Activated CD8-positive, alpha-beta T cell treated with anti-CD3 and anti-CD28 coated beads, Interleukin-2, amount 10 ng/mL, durations not matched to agents 7 days and 5 days (primary cell): ENCODE measurements at places on chromosomes 1 and 21. TPM values are rescaled to one million over a fixed set of nuclear protein-coding genes. Genes with fewer than 3 reads are reported as not detected.

GRCh38 chr1:89808441-89809117 is 12.3 kb upstream of the LRRC8D start:
- no peak for DNase-seq

DNA sequence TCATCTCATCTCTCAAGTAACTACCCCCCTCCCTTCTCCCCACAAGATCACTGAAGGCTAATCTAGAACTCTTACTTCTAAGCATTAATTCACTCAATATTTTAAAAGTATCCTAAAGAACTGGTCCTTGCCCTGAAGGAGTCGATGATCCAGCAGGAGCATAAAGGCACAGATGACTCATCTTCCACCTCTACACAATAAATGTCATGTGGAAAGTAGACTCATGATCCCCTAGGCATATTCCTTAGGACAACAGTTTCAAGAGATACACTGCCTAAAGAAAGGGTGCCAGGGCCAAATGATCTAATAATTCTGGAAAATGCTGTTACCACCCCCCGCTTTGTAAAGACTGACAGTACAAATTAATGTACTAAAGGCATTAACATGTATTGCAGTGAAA is 85.8 kb upstream of the DIRAS3 start:
- DNase-seq, result no peak

DNA sequence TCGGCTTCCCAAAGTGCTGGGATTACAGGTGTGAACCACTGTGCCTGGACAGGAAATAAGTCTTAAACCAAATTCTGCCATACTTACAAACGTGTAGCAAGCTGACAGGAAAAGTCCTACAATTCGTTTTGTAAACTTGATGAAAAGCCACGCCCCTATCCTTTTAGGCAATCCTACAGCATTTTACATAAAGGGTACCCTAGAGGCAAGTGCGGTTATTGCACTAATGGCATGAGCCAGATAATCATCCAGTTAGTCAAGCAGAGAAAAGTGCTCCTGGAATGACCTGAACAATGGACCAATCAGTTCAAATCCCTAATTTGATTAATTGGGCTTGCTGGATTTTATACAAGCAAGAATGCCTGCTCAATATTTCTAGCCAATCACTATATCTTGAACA is 338.2 kb downstream of the KIF26B start:
- DNase-seq, result no peak

- no peak for DNase-seq
Observed at GRCh38 chr1:31792116-31792515, 23.7 kb downstream of the SPOCD1 start.

GRCh38 chr1:212944229-212944901 is 6.0 kb upstream of the VASH2 start:
- DNase-seq, result no peak

GRCh38 chr1:165871311-165872067 is 44.1 kb downstream of the UCK2 start:
- peak; percentile 82 for DNase-seq

The TRABD2B gene
- not detected for total RNA-seq

The CTSE gene
- not detected for total RNA-seq

GRCh38 chr1:205664399-205665017 is 15.8 kb downstream of the SLC45A3 start:
- no peak for DNase-seq

GRCh38 chr21:41867313-41867712 is 11.8 kb downstream of the PRDM15 start:
- DNase-seq, result no peak

- no peak for DNase-seq
Observed at GRCh38 chr1:23555270-23555985, 3.9 kb downstream of the ID3 start.

The ACTL8 gene
- total RNA-seq, result not detected

The IGSF21 gene
- not detected for total RNA-seq

DNA sequence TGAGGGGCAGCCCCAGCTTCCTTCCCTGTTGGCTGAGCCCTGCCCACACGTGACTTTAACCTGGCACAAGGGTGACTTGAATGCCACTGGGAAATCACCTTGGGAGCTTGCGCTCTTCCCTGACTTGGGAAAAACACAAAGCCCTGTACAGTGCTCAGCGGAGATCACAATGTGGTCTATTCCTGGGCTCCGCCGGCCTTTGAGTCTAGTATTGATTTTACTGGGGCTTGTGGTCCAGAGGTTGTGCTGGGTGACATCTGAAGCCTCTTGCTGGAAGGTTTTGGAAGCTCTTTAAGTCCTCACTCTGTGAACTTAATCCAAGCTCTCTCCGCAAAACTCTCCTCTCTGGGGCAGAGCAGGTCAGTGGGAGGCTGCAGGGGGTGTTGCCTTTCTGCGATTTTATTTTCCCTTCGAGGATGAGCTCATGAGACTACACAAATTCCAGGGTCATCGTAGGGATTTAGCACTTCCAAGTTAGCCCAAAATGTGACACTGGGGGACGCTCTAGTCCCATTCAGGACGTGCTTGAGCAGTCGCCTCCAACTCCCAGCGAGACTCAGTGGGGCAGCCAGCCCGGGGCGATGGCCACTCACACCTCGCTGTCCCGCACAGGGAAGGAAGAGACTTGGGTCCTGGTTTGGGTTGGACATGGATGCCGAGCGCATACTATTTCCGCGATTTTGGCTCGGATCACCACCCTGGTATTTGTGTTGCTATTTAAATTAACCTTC is 291.9 kb upstream of the AJAP1 start:
- DNase-seq, result no peak

DNA sequence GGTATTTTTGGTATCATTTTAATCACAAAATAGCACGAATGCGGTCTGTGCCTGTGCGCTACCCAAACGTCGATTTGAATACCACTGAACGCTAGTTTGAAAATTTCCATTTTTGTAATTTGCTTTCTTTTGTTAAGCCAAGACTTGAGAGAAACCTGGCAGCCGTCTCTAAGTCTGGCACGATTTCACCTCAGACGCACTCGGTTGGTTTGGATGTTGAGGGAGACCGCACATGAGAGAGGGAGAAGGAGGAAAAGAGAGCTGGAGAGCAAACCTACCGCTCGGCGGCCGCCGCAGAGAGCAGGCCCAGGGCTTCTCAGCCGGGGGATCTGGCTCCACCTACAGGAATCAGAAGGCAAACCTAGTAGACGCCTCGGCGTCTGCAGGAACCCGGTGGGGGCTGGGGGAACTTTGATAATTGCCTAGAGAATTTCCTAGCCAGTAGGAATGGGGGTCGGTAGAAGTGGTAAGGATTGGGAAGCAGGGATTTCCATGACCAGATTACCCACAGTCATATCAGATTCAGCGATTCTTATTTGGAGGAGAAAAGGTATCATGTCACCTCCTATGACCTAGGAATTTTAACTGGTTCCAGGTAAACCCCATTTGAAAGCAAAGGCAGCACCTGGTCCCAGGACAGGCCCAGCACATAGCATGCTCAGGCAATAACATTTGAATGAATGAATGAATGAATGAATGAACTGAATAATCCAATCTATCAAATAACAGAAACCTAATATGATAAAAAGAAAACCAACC is 83.2 kb downstream of the TM2D1 start:
- peak; percentile 73 for DNase-seq

- DNase-seq, result no peak
Observed at GRCh38 chr1:96364576-96364975, 357.0 kb upstream of the PTBP2 start.

- no peak for DNase-seq
Observed at GRCh38 chr1:196678510-196678884, 26.7 kb downstream of the CFH start.

- no peak for DNase-seq
Observed at GRCh38 chr1:14421977-14422609, 176.4 kb upstream of the KAZN start.

The PIP5K1A gene
- 64.9 TPM for total RNA-seq

- DNase-seq, result no peak
Observed at GRCh38 chr1:236870721-236871120, 75.6 kb downstream of the MTR start.

DNA sequence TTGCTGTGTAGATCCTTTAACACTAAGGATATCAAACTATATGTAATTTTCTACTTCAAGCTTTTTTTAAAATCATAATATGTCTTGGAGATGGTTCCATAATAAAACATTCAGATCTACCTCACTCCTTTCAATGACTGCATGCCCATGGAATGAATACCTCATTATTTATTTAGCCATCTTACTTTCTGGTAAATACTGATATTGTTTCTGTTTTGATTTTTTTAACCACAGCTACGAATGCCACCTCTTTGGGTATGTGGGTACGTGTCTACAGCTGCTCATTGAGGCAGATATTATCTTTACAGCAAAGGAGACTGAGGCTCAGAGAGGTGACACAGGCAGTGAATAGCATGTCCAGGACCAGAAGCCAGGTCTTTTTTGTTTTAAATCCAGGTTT is 215.7 kb downstream of the ST6GALNAC3 start:
- DNase-seq, result no peak

GRCh38 chr1:62391369-62391971 is 45.4 kb upstream of the USP1 start:
- peak; percentile 33 for DNase-seq

GRCh38 chr1:227131193-227131592 is 187.1 kb downstream of the CDC42BPA start:
- no peak for DNase-seq

DNA sequence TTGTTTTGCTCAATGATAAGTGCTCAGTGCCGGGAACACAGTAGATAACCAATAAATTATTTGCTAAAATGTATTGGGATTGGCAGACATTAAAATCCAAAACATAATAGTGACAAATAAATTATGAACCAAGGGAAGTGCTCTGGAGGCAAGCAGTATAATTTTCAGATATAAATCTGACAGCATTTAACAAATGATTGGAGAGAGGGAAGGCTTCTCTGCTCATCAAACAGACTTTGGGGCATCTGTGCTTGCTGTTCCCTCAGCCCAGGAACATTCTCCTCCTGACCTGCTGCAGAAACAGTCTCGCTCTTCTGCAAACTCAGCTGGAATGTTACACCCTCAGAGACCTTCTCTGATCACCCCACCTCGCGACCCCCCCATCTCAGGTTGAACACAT is 2.2 kb downstream of the CD46 start:
- no peak for DNase-seq

The GLRX2 gene
- total RNA-seq, result 18.7 TPM

DNA sequence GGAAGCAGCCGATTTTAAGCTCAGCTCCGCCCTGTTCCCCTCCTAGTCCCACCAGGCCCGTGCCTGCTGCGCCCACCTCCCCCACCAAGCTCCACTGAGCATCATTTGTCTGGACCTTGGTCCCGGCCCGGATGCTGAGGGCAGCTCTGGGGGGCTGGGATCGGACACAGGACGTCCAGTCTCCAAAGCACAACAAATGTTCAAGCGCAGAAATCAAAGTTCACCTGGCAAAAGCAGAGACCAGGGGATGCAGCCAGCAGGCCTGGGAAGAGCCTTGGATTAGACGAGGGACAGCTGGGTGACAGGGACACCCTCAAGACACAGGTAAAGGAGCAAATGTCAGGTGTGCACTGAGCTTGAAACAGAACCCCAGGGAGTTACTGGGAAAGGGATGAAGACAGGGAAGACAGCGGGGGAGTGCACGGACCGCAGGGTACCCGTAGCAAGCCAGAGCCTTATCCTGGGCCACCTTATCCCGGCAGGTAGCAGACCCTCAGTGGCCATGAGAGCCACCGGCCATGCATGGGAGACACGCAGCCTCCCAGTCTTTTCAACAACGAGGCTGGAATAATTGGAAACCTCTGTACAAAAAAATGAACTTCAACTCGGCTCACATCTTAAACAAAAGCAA is 22.2 kb upstream of the TMEM52 start:
- no peak for DNase-seq

GRCh38 chr1:245810789-245811337 is 656.1 kb downstream of the KIF26B start:
- no peak for DNase-seq

DNA sequence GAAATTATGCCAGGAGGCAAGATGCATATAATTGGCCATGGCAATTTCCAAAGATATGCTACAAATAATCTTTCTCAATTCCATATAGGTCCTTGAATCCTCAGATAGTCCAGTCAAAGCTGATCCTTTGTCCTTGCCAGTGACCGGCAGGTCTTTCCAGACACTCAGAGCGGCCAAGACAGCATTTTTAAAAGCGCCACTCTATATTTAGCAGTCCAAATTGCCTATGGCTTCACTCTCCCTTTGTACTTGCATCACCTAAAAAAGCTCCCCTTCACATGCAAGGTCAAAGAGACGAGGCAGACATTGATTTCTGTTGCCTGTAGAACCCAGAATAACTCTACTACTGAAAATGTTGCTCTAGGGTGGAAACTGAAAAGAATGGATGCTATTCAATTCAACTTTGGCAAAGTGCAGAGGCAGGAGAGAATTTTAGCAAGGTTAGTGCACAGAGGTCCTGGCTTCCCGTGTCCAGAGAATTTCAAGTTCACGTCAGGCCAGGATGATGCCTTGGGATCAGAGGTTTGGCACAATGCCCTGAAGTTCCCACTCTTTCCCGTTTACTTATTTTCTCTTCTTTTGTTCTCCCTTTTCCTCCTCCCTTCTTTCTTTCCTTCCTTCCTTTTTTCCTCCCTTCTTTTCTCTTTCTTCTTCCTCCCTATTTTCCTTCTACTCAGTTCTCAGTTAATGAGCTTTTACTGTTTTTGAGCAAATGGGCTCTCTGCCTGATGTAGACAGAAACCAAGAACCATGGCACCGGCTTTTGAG is 108.5 kb downstream of the KCNK1 start:
- no peak for DNase-seq

The FHL3 gene
- 13.5 TPM for total RNA-seq

DNA sequence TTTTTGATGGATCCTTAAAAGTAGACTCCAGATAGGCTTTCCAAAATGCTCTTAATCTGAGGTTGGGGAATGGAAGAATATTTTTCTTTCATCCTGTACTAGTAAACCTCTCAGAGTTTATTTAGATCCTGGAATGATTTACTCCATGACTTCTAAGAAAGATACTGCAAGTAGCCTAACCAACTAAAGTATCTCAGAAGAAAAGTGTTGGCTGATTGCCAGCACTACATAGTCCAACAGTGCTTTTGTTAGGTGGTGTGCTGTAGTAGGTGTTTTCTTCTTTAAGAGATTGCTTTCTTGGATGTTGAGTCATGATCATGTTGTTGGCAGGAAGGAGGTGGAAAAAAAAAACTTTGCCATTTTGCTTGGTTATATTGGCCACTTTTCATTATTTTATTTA is 119.8 kb downstream of the OSBPL9 start:
- no peak for DNase-seq

- no peak for DNase-seq
Observed at GRCh38 chr1:206674745-206675175, 9.9 kb upstream of the MAPKAPK2 start.

The LINGO4 gene
- total RNA-seq, result 0.32 TPM

The FOXD3 gene
- total RNA-seq, result not detected

GRCh38 chr1:61588736-61589672 is 135.9 kb downstream of the TM2D1 start:
- DNase-seq, result peak; percentile 81

GRCh38 chr1:57796616-57797015 is 372.8 kb upstream of the DAB1 start:
- no peak for DNase-seq

- no peak for DNase-seq
Observed at GRCh38 chr1:13714851-13715250, 14.9 kb downstream of the PRDM2 start.

GRCh38 chr21:35854281-35854680 is 206.0 kb downstream of the SETD4 start:
- DNase-seq, result no peak

The NUP210L gene
- 0.13 TPM for total RNA-seq

The ZP4 gene
- total RNA-seq, result not detected

The KCNJ9 gene
- not detected for total RNA-seq

GRCh38 chr1:177103005-177103852 is 61.3 kb downstream of the ASTN1 start:
- DNase-seq, result no peak
